ENCODE measurements at places on chromosomes 1 and 21.
A peak's percentile ranks its signal among the peaks of the same experiment; 100 is the strongest.

DNA sequence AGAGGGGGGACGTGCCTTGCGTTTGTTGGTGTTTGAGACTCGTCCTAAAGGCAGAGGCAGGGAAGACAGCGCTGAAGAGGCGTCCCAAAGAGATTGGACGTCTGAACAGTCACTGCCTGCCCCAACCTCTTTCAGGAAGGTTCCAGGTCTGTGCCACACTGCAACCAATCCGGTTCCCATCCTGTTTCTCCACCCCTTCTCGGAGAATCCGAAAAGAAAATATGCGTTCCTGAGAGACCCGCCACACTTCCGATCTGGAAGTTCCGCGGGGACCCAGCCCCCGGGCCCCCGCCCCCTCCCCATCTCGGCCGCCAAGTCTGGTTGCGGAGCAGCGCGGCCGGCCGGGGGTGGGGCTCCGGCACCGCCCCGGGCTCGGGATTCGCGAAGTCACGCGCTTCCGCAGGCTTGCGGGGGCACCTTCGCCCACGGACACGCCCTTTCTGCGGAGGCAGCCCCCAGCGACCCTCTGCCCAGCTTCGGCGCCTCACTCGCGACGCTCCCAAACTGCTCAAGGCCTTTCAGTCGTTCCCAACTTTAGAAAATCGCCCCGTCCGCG, 124.5 kb upstream of the DPYD start:
- DNase-seq: no peak

GRCh38 chr1:76371941-76372340, 297.4 kb downstream of the ST6GALNAC3 start:
- DNase-seq: no peak

- DNase-seq: no peak
Observed at GRCh38 chr1:19439464-19440171, 45.7 kb downstream of the CAPZB start.

GRCh38 chr1:230307213-230307612, 118.9 kb downstream of the PGBD5 start:
- DNase-seq: no peak

- DNase-seq: no peak
Observed at GRCh38 chr1:109761227-109762038, 2.3 kb downstream of the EPS8L3 start.

DNA sequence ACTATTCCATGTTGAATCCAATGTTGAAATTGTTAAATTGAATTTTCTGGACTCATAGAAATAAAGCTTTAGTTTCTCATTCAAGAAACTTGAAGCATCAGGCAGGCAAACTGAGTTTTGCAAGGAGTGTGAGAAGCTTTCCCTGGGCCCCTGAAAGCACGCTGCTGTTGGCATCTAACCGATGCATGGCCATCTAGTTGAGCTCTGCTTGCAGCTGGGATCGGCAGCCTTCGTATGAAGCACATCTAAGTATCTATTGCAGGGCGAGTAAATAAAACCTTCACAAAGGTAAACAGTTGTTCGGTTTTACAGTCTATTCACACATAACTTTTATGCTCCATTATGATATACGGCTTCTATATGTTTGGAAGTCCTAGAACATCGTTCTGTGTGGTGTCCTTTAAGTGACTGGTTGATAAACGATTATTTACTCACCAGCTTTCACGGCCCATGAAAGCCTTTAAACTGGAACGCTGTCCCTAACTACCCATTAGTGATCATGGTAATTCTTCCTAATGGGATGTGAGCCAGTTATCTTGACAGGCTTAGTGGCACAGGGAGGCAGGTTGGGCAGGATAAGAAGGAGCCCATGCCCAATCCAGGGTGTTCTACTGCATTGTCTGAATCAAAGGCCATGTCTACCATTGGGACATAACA, 71.7 kb downstream of the SEC16B start:
- DNase-seq: no peak

GRCh38 chr1:10054465-10054864, 21.7 kb downstream of the UBE4B start:
- DNase-seq: no peak

GRCh38 chr1:28750330-28750729, 13.6 kb downstream of the YTHDF2 start:
- DNase-seq: no peak

DNA sequence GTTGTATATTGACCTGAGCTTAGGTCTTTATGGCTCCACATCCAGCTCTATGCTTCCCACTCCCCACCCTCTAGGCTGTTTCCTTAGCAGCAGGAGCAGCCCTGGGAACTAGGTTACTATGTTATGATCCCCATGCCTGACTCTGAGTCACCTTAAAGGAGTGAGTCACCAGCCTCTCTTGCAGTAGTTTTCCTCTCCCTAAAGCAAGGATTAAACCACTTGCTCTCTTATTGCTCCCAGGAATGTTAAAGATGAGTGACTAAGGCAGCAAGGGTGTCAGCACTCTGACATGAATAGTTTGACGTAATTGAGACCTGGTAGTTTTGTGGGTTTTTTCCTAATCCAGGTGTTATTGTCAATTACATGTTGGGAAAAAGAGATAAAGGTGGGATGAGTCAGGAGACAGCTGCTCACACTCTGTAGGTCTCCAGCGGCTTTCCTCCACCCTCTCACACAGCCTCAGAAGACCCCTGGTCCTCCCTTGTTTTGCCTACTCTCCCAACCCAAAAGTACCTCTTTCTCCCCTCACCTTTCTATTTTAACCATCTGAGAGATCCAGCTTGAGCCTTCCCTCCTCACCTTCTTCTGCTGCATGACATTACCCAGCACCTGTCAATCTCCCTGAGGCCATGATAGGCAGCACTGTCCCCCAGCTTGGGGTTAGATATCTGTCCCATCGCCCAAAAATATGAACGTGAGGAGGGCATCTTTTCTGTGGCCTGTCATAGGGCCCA, 369.1 kb upstream of the VAMP3 start:
- DNase-seq: peak; percentile 97

- peak; percentile 11 for DNase-seq
Observed at GRCh38 chr1:6330410-6330911, 63.1 kb downstream of the ACOT7 start.

DNA sequence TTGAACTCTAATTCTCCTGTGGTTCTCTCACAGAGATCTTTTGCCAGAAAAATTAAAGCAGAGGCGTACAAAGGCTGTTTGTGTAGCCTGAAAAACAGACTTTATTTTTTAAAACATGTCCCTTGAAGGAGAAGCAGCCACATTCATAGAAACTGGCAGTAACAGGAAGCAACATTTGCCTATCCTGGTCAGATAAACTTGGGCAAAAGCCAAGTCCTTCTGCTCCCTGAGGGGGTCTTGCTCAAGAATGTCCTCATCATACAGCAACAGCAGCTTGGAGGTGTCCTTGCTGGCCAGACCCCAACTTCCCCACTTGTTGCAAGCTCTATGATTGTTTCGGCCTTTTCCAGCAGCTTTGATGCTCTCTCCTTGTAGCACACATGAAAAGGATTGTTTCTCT, 36.3 kb downstream of the MSTO1 start:
- no peak for DNase-seq

- no peak for DNase-seq
Observed at GRCh38 chr1:59333626-59334277, 36.9 kb downstream of the FGGY start.

Data from non-pigmented ciliary epithelial cell (primary cell).